ENCODE measurements at places on chromosomes 6 and 20.

DNA sequence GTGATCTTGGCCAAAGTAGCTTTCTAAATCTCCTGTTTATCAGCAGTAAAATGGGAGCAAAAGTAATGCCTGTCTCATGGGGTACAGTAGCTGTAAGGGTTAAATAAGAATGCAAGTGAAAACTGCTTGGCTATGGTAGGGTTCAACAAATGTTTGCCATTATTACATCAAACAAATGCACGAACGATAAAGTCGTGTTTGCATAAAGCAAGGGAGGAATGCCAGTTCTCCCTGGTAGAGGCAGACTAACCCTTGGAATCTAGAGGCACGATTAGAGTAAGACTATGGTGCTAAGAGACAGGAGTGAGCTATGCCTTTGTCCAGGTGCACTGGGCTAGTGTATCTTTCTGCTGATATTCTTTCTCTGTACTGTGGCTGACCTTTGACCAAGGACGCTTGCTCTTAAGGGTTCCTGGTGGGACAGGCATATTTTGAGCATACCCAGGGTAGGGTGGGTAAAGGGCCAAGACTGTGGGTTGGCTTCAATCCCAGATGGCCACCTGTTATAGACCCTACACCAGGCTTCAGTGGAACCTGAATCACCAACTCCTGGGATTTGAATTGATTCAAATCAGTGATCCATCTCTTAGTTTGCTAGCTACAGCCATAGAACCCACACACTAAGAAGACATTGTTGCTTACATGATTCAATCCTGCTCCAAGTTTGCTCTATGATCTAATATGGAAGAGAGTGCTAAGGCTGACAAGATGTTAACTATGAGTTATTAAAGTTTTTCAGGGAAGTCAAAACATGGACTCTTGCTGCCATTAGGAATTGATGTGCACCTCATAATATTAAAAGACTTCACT is 139.9 kb downstream of the CCDC170 start:
- no peak for DNase-seq

- DNase-seq: no peak
Observed at GRCh38 chr6:56953597-56954402, 1.1 kb upstream of the BEND6 start.

- peak; percentile 67 for DNase-seq
Observed at GRCh38 chr6:119148098-119148824, 69.8 kb upstream of the FAM184A start.

GRCh38 chr6:79665725-79666551 is 34.8 kb downstream of the SH3BGRL2 start:
- no peak for DNase-seq

GRCh38 chr20:50518270-50518721 is 8.1 kb downstream of the PTPN1 start:
- no peak for DNase-seq

- no peak for DNase-seq
Observed at GRCh38 chr20:13250251-13250650, 29.2 kb downstream of the ISM1 start.

- DNase-seq: no peak
Observed at GRCh38 chr6:156852858-156853216, 75.7 kb downstream of the ARID1B start.

DNA sequence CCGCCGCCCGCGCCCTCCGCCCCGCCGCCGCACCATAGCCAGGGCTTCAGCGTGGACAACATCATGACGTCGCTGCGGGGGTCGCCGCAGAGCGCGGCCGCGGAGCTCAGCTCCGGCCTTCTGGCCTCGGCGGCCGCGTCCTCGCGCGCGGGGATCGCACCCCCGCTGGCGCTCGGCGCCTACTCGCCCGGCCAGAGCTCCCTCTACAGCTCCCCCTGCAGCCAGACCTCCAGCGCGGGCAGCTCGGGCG is 1.5 kb downstream of the FOXC1 start:
- no peak for DNase-seq

DNA sequence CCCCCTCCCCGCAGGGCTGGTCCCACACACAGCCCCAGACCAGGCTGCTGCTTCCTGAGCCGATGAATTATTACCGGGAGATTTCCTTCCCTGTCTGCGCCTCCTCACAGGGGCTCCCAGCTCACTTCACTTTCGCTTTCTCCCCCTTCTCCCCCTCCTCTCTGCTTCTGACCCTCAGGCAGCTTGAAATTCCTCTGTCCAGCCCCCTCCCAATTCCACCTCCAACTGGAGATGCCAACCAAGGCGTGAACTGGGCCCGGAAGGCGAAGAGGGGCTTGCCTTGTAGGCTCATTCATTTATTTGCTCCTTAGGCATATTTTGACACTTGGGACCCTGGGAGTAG is 1.7 kb upstream of the TCF15 start:
- DNase-seq: no peak

DNA sequence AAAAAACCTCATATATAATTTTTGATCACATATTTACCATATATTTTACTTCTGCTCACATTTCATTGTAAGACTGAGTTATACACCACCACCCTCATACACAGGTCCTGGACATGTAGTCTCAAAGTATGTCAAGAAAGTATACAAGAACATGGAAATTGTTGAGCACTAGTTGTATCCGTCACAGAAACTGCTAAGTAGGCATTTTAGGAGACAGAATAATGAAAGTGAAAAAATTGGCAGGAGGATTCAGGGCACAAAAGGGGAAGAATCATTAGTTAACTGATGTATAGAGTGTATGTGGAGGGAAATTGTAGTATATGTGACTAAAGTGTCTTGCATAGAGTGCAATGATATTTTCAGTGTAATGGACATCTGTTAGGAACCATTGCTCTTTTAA is 458.8 kb downstream of the TFAP2B start:
- no peak for DNase-seq

DNA sequence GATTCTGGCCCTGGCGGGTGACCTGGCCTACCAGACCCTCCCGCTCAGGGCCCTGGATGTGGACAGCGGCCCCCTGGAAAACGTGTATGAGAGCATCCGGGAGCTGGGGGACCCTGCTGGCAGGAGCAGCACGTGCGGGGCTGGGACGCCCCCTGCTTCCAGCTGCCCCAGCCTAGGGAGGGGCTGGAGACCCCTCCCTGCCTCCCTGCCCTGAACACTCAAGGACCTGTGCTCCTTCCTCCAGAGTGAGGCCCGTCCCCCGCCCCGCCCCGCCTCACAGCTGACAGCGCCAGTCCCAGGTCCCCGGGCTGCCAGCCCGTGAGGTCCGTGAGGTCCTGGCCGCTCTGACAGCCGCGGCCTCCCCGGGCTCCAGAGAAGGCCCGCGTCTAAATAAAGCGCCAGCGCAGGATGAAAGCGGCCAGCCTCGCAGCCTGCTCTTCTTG is 868 bp upstream of the SLC2A4RG start:
- DNase-seq: peak; percentile 50

- DNase-seq: no peak
Observed at GRCh38 chr6:14447240-14447639, 329.7 kb downstream of the CD83 start.

GRCh38 chr6:109241199-109241598 is 141.1 kb downstream of the CD164 start:
- DNase-seq: no peak

DNA sequence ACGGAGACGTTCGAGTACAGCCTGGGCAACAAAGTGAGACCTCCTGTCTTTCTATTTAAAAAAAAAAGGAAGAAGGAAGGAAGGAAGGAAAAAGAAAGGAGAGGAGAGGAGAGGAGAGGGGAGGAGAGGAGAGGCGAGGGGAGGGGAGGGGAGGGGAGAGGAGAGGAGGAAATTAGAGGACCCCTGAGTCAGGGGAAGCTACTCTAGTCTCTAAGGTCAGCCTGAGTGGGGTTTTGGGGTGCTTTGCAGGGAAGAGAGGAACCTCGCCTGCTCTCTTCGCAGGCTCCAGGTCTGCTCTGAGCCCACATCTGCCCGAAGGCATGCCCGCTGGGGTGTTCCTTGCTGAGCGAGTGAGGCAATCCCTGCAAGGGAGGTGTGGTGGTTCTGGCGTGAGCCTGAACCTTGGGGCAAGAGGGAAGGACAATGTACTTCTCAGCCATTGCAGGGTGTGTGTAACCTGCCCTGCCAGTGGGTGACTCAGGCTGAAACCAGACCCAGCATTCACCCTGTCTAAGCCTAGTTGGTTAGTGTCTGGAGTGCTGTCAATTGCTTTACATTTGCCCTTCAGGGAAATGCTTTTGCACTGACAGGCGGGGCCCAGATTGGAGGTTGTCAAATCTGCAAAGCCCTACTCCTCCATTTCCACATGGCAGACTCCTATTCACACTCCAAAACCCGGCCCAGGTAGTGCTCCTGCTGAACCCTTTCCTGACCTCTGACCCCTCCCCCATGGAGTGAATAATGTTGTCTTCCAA is 15.3 kb upstream of the MMP9 start:
- no peak for DNase-seq

DNA sequence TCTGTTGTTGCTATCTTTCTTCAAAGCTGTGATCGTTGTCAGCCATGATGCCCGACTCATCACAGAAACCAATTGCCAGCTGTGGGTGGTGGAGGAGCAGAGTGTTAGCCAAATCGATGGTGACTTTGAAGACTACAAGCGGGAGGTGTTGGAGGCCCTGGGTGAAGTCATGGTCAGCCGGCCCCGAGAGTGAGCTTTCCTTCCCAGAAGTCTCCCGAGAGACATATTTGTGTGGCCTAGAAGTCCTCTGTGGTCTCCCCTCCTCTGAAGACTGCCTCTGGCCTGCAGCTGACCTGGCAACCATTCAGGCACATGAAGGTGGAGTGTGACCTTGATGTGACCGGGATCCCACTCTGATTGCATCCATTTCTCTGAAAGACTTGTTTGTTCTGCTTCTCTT is 19.3 kb downstream of the ABCF1 start:
- no peak for DNase-seq

GRCh38 chr20:2688041-2688591 is 4.5 kb upstream of the EBF4 start:
- DNase-seq: no peak

DNA sequence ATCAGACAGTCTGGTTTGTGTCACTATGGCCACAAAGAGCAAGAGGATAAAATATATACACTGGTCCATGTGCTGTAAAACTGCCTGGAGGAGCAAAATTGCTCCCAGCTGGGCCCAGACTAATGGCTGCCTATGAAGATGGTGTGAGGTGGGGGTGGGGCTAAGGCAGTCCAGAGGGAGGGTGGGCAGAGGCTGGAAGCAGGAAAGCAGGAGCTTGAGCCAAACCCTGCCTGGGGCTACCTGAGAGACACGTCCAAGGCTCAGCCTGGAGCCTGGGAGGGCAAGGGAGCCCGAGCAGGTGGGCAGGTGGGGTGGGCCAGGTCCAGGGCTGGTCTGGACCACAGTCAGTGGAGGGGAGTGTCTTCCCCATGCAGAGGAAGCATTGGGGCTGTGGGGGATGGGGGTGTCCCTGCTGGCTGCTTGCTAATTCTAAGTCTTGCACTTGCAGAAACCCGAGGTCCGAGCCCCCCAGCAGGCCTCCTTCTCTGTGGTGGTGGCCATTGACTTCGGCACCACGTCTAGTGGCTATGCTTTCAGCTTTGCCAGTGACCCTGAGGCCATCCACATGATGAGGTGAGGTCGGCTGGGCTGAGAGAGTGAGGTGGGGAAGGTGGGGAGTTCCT is 9.5 kb downstream of the HSPA12B start:
- DNase-seq: no peak

- DNase-seq: no peak
Observed at GRCh38 chr20:63102721-63103375, 96.1 kb upstream of the BHLHE23 start.

GRCh38 chr20:17228624-17229061 is 1.8 kb downstream of the PCSK2 start:
- peak; percentile 9 for DNase-seq

GRCh38 chr20:1397710-1398109 is 4.9 kb upstream of the FKBP1A start:
- DNase-seq: no peak

GRCh38 chr6:138671351-138671750 is 102.2 kb upstream of the CCDC28A start:
- no peak for DNase-seq

DNA sequence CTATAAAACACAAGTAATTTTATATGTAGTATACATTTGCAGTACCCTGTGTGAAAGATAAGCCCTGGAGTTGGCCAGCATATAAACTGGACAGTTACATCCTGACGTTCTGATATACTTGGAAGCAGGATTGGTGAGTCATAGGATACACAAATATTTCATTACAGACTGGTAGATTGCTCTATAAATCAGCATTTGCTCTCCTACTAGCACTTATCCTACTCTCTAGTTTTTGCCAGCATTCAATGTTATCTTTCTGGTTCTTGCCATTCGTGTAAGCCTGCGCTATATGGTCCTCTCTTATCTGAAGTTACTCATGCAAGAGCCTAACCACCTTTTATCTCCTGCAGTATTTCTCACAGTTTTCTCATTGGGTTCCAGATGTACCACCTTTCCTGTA is 680.2 kb upstream of the MMS22L start:
- DNase-seq: no peak

- no peak for DNase-seq
Observed at GRCh38 chr6:142400495-142400894, 98.7 kb downstream of the ADGRG6 start.

GRCh38 chr6:142823256-142823902 is 121.6 kb downstream of the HIVEP2 start:
- DNase-seq: peak; percentile 98

DNA sequence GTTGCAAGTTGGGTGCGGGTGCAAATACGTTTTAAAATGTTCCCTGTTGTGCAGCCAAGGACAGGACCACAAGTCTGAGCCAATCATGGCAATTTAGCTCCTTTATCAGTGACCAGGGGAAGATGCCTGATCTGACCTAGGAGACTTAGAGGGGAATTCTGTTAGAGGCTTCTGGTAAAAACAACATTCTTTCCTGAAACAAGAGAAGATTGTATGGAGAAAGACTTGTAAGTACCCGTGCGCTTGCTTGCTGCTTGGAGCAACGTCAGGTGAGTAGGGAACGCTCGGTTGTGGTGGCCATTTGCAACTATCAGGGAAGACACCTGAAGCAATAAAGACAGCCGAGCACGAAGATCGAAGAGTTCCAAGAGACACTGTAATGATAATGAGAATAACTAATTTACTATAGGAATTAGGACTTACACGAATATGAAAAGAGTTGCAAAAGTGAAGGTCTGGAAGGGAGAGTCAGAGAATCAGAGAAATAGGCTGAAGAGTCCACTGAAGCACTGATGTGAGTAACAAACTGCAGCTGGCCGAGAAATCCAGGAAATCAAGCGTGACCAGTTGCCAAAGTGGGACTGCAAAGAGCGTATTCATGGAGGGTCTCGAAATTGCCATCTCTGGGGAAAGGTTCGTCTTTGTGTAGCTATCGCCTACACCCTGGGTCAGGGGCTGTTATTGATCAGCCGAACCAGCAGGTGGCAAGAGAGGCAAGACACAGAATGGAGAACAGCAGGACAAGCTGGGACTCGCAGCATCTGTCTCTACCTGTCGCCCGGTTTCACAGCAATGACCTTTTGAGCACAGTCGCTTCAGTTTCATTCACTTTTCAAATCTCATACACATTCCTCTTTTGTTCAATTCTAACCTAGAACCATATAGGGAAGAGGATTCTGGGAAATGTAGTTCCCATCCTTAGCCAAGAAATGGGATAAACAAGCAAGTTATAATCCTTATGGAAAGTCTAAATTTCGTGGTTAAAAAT is 26.1 kb downstream of the LOC128125822 start:
- DNase-seq: peak; percentile 87

DNA sequence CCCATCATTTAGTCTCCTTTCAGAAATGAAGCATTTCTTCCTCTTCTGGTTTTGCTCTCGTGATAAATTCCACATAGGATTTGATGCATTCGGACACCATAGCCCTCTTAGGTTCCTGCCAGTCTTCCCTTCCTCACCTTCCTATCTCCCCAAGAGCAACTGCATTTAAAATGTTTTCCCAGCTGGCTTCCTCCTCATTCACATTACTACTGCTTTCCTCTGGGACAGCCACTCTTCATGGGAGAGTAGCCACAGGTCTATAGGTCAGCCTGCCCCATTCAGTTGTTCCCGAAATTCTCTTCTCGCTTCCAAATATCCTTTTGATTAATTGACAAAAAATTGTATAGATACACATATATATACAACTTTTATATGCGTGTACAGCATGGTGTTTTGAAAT is 214.2 kb upstream of the PDE10A start:
- DNase-seq: no peak

Data from NCI-H2171 treated with DMSO at 0.1 percent for 48 hours (cell line).